ENCODE measurements at places on chromosomes 2 and 18.

- DNase-seq = no peak
These were observed 476 bp downstream of the VSNL1 start for GRCh38 chr2:17540813-17541530.

GRCh38 chr2:71857636-71858035 lies 290.0 kb downstream of the CYP26B1 start:
- no peak for DNase-seq

- no peak for DNase-seq
These were observed 37.3 kb downstream of the CYRIA start for GRCh38 chr2:16628314-16628713.

DNA sequence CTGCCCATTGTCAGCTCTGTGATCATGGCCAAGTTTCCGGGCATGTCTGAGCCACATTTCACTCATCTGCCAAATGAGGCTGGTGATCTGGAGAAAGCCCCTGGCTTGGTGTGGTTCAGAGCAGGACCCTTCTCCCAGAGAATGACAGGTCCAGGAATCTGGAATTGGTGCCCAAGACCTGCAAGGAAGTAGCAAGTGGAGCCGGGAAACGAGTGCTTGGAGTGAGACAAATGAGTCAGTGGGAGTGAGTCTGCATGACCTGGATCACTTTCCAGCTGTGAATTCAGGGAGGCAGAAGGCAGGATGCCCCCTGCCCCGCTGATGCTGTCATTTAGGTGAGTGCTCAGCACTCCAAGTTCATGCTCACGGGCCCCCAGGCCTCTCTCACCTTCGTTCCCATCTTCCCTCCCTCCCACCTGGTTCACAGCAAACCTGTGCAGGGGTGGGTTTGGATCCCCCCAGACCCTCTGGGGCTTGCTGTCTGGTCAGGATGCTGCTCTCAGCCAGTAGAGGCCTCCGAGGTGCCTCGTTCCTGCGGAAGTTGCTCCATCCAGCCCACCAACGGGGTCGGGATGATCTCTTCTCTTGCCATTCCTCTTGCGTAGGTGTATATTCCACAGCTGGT lies 104.4 kb downstream of the INHBB start:
- no peak for DNase-seq

DNA sequence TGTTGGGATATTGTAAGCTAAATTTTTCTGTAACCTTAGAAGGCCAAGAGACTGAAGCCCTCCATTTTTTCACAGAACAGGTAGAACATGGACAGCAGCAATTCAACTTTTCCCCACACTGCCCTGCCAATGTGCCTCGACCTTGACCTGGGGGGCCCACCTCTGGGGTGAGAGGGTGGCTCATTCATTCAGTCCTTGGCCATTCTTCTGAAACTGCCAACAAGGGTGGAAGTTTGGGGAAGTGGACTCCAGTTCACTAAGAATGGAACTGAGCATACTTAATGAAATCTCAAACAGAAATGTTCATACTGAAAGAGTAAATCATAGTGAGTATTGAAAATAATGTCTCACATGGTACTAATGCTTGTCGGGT lies 1.1 kb downstream of the EEF1B2 start:
- no peak for DNase-seq

GRCh38 chr2:63399156-63399555 lies 189.1 kb downstream of the WDPCP start:
- DNase-seq = no peak

DNA sequence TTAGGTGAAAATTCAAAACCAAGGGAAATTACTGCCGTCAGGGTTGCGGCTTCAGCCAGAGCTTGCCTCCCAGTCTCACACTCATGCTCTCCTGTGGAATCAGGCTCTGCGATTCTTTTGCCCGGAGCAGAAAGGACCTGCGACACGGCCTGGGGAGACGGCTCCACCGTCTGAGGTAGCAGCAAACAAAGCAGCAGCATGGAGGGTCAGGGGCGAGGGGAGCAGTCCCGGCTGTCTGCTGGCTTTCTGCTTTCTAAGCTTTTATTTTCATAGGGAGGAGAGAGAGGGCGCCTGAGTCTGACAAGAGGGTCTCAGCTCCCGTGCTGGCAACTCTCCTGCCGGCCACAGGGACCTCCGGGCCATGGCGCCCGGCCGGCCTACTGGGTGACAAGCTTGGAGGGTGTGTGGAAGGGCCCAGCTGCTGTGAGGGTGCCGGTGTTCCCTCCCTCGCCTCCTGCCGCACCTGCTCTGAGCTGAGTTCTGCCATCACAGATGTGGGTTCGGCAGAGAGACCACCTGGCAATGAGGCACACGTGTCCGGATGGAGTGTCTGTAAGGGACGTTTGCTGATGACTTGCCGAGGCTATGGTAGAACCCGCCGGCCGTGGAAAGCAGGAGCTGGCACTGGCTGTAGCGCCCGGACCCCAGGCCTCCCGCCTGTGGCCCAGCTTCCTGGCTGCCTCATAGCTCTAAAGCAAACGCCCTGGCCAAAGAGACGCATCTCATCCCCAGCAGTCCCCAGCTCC lies 66.2 kb upstream of the CTDP1 start:
- no peak for DNase-seq

- DNase-seq = peak; percentile 54
These were observed 121.0 kb downstream of the ALPK2 start for GRCh38 chr18:58507880-58508279.
